Vagina (tissue), 2 donors: ENCODE measurements at places on chromosomes 12 and 14.

DNA sequence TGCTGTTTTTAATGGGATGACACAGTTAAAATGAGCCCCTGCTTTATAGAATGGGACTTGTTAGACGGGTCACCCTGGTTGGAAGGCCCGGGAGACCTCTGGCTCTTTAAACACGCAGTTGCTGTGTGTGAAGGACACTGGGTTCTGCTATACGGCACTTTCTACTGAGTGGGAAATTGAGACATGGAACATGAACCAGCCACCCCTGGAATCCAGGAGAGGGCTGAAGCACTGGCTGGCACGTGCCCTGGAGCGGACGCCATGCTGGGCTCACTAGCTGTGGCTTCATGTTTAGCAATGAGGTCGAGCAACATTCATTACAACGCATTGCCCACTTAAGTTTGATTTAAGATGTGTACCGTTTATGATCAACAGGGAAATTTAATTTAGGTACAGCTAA is 23.9 kb downstream of the CACNA1C start:
- DNase-seq = no peak

GRCh38 chr12:57048423-57049118 is 1.4 kb downstream of the MYO1A start:
- DNase-seq = no peak

GRCh38 chr14:102994689-102995088 is 62.7 kb downstream of the CDC42BPB start:
- no peak for DNase-seq

DNA sequence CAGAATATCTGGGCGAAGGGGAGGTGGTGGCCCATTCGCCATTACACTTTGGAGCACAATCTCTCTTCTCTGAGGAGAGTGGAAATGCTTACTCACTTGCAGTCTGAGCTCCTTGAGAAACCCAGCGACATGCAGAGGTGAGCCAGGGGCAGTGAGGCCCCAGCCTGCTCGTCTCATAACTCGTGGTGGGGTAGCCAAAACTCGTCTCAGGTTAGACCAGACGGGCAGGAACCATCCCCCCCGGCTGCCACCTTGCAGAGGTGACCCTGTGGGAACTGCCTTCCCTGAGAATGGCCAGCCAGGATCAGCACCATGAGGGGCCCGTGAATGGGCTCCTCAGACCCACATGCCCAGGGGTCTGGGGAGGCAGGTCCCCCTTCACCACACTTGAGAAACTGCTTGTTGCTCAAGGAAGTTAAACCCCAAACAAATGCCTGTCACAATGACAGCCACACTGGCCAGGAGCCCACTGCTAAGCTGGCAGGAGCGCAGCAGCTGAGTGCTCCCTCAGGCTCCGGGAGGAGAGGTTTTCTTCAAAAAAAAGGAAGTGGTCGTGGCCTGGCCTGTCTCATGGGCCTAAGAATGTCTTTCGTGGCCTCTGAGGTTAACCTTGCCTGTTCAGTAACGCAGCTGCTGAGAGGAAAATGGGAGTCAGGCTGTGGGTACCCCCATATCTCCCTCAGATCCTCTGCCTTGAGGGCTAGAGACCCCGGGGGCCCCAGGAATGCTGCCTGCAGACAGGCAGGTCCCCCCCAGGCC is 9.2 kb upstream of the ALDH2 start:
- DNase-seq = no peak

DNA sequence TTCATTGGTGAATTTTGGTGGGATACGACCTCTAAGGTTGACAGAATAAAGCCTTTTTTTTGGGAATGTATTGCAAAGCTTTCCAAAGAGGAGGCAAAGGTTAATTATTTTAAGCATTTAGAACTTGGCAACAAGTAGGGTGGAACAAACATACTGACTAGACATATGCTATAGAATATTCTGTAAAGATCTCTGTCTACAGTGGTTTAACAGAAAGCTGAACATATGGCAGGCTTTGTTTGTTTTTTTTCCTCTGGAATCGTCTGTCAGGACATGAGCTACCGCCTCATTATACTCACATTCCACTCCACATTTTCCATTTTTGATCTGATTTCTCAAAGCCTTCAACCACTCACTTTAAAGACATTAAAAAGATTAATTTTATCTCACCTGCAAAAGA is 153.4 kb upstream of the PELI2 start:
- DNase-seq = no peak

DNA sequence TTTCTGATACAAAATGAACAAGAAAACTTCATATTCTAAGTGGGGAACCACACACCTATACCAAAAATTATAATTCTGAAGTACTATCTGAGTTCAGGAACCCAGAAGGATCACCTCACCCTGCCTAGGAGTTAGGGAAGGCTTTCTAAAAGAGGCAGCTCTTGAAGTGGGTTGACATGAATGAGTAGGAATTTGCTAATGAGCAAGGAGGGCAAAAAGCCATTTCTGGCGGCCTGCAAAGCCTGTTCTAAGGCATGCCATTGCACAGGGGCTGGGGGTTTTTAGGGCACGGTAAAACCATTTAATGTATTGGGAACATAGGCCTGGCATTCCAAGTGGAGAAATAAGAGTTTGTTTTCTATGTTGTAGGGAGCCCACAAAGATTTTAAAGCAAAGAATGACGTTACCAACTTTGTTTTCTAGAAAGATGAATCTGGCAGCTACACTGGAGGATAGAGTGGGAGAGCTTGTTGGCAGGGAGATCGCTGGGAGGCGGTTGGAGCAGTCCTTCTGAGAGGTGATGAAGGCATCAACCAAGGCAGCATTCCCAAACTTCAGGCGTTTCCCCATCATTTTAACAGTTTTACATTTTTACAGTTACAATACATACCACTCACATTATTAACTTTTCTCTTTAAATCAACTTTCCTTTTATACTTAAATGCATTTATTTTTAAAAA is 14.1 kb downstream of the IFT43 start:
- no peak for DNase-seq

DNA sequence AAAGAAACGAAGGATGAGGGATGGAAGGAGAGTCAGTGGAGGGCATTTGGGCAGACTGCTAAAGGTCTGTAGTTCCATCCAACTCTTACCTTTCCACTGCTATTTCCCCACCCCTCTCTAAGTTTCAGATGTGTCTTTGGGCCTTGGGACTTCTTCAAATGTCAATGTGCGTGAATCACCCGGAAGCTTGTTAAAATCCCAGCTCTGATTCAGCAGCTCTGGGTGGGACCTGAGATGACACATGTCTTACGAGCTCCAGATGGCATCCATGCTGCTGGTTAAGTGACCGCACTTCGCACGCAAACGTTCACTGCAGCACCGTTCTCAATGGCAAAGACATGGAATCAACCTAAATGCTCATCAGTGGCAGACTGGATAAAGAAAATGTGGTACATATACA is 309.9 kb downstream of the VRK1 start:
- no peak for DNase-seq

GRCh38 chr12:107277855-107278254 is 184.5 kb upstream of the CRY1 start:
- DNase-seq = no peak

DNA sequence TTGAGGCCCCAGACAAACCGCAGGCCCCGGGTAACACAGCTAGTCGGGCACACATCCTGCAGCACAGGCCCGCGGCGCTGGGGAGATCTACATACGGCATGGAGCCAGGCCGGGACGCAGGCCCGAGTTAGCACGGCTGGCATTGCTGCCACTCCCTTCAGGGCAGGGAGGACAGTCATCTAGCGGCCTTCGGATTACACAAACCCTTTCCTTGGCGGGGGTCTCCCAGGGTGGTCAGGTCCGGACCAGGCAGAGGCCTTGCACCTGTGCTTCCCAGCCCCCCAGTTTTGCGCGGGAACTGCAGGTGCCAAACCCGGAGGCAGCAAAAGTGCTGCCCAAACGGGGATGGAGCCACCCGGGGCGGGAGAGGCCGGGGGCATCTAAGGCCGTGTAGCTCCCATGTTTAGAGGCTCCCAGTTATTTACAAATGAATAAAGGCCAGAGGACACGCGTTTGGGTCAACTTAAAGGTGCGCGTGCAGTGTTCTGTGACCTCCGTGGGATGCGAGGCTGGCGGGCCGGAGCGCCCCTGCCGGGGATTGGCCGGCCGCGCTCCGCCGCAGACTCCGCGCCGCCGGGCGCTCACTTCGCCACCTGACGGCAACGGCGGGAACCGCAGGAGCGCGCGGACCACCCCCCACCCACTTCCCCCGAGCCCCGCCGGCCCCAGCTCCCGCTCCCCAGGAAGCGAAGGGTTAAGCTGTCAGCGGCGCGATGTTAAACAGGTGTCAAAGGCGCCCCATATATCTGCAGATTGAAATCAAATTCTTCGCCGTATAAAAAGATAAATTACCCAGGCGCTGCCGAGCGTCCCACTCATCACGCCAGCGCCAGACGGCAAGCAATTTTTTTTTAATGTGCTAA is 18.1 kb downstream of the VSX2 start:
- DNase-seq = no peak

- DNase-seq = no peak
Observed at GRCh38 chr14:69986336-69986735, 107.1 kb downstream of the SMOC1 start.

DNA sequence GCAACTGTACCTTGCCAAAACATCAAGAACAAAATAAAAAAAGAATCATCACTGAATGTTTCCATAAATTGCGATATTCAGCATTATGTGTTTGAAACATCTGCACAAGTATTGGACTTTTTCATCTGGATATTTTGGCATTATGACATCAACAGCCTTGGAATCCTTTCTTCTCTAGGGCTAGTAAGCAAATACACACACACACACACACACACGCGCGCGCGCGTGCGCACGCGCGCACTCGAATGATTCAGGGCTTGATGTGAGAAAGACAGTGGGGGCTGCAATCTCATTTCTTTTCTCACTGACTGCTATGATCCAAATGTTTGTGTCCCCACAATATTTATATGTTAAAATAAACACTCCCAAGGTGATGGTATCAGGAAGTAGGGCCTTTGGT is 90.0 kb upstream of the SLC38A4 start:
- DNase-seq = no peak

- DNase-seq = no peak
Observed at GRCh38 chr14:20808162-20808483, 5.5 kb upstream of the RNASE1 start.

DNA sequence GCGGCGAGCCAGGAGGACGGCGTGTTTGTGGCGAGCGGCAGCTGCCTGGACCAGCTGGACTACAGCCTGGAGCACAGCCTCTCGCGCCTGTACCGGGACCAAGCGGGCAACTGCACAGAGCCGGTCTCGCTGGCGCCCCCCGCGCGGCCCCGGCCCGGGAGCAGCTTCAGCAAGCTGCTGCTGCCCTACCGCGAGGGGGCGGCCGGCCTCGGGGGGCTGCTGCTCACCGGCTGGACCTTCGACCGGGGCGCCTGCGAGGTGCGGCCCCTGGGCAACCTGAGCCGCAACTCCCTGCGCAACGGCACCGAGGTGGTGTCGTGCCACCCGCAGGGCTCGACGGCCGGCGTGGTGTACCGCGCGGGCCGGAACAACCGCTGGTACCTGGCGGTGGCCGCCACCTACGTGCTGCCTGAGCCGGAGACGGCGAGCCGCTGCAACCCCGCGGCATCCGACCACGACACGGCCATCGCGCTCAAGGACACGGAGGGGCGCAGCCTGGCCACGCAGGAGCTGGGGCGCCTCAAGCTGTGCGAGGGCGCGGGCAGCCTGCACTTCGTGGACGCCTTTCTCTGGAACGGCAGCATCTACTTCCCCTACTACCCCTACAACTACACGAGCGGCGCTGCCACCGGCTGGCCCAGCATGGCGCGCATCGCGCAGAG is 873 bp downstream of the PLXNC1 start:
- DNase-seq = no peak

- DNase-seq = no peak
Observed at GRCh38 chr14:88831284-88831683, 6.8 kb downstream of the TTC8 start.

GRCh38 chr12:4047421-4047820 is 174.2 kb upstream of the PARP11 start:
- DNase-seq = no peak

- DNase-seq = no peak
Observed at GRCh38 chr12:66514581-66514980, 164.3 kb downstream of the GRIP1 start.

GRCh38 chr12:67690656-67691055 is 42.1 kb downstream of the DYRK2 start:
- DNase-seq = no peak

GRCh38 chr12:10191865-10192264 is 13.0 kb downstream of the TMEM52B start:
- DNase-seq = no peak

DNA sequence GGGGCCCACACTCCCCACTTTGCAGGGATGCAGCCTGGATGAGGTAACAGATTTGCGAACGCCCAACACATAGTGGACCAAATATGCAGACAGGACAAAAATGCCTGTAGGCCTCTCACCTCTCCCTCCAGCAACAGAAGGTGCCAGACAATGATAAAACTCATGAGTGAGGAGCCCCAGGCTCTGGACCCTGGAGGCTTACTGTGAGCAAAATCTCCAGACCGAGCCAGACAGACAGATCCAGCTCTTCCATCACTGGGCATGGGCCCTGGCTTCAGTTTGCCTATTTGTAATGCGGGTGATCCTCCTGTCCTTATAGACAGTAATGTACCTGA is 42.3 kb downstream of the IRF2BPL start:
- DNase-seq = no peak

DNA sequence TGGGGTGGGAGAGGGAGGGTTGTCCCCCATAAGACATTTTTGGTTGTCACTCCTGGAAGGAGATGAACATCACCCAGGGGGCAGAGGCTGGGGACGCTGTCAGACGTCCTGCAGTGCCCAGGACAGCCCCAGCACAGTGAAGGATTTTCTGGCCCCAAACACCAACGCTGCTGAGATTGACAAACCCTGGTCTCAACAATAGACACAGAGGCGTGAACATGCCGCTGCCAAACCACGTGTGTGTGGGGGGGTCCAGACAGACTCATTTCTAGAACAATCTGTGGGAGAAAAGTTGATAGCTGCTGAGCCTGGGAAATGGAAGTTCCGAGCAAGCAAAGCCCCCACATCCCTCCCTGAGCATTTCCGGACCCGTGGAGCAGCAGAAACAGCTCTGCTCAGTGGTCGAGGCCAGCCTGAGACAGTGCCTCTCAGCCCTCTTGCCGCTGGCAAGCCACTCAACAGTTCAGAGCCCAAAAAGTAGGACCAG is 43.8 kb upstream of the CLMN start:
- DNase-seq = peak; percentile 80

DNA sequence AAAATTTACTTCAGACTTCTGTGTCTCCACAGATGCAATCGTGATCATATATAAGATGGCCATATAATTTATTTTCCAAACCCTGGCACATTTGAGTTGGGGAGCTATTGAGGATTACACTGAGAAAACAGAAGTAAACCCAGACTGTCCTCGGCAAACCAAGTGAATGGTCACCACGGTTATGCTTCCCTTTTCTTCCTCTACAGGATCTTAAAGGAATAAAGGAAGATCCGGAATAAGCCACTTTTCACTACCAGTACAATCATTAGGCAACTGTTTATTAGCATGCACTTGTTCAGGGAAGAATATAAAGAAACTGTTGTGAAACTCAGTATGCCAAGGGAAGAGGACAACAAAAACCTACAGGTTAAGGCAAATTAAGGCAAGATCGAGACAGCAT is 27.6 kb downstream of the SBNO1 start:
- no peak for DNase-seq

GRCh38 chr14:22506778-22507351 is 82.2 kb downstream of the DAD1 start:
- DNase-seq = no peak

GRCh38 chr12:43072431-43072830 is 479.6 kb downstream of the ADAMTS20 start:
- no peak for DNase-seq

GRCh38 chr12:67447180-67447579 is 178.0 kb downstream of the CAND1 start:
- DNase-seq = no peak

GRCh38 chr12:45670346-45671065 is 59.0 kb upstream of the ARID2 start:
- no peak for DNase-seq

GRCh38 chr14:77302926-77303325 is 17.8 kb downstream of the POMT2 start:
- no peak for DNase-seq
